Cardiac muscle cell (in vitro differentiated cells and primary cell): ENCODE measurements at places on chromosomes 12 and 14.

DNA sequence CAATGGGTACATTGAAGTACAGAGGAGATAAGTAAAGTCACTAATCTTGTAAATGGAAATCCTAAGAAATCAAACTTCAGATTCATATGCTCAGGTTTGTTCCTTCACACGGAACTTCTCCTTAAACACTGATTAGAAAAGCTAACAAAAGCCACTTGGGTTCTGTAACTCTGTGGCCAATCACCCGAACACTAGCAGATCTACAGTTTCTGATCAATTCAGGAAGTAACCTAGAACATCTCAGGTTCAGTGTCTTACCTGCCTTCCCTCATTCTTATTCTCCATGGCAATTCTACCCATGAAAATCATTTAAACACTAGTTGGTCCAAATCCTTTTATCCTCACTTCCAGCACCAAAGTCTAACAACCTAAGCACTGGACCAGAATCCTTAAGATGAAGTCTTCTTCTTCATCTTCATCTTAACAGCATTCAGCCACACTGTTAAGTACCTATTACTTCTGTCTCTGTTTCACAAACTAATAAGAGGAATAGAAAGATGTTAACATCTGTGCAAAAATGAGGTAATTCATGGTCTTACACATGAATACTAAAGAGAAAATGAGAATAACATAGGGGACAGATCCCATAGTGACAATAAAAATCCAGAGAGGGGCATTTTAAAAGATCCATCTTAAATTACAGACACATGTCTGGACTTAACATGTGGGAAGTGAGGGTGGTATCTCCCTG, 184.5 kb downstream of the SSPN start:
- DNase-seq: no peak

DNA sequence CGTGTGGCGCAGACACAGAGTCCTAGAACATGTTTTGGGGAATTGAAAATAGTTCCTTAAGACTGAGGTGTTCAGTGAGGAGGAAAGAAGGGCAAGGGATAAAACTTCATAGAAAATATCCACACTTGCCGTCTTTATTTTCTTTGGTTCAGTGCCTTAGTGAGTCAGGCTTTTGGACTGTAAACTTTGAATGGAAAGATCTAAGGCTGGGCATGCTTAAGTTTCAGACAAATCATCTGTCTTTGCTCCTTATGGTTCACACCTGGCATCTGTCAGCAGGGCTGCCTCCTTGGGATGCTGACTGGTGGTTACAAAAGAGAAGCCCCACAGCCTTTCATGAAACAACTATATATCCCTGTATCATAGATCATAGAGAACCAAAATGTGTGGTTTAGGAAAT, 136.3 kb upstream of the PRICKLE1 start:
- peak; percentile 72 for DNase-seq

DNA sequence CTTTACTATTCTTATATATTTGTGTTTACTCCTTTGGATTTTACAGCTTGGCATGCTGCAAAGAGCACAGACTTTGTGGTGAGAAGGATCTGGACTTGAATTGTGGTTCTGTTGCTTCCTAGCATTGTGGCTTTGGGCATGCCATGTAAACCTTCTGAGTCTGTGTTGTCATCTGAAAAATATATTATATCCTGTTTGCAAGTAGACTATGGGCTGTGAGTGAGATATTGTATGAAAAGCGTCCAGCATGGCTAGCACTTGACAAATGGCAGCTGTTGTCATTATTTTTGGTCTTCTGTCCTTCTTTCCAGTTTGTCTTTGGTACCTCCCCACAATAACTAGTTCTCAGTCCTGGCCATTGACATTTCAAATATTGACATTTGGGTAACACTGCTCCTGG, 61.8 kb upstream of the DACT1 start:
- no peak for DNase-seq

GRCh38 chr14:105123981-105124765, 44.4 kb downstream of the JAG2 start:
- no peak for DNase-seq

DNA sequence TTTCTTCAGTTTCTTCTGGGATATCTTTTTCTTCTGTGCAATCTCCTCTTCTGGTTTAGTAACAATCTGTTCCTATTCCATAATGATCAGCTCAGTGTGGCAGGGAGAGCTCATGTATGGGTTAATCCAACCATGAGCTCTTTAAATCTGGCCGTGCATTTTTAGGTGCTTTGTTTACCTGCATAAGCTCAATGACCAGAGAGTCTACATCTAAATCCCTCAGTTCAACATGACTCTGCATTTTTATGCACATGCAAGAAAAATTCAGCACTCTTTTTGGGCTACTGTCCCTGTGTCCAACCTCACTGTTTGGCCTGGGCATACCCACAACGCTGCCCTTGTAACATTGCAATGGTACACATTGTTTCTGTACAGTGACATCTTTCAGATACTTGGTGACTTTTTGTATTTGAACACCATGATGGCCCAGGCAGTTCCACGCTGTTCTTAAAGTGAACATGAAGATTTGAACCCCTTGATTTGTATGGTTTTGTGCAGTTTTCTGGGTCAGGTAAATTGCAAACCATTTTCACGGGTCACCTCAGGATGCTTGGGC, 243.3 kb upstream of the SRRM4 start:
- no peak for DNase-seq

DNA sequence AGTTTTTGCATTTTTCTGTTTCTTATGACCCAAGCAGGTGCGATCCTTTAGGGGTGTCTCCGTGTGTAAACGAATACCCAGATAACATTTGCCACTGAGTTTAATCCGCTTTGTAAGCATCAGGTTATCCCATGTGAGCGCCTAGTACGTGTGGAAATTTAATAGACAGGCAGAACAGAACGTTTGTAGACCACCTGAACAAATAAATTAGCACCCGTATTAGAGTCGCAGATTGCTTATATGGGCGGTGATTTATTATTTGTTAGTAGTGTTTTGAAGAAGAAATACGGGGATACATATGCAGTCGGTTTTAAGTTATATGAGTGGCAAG, 325 bp downstream of the C12orf60 start:
- DNase-seq: no peak

DNA sequence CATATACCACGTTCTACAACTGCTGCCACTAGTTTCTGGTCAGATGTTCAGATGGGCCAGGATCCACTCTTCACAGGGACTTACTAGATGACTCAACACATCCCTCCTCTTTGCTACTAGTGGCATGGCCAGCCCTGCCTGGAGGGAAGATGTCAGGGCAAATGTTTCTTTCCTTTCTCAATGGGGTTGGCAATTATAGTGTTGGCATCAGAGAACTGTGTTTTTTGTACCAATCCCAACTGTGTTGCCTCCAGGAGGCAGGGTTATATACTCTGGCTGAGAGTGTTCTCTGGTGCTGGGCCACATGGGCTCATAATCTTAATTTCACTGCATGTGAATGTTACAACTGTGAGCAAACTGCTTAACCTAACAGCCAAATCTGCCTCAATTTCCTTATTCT, 69.9 kb upstream of the AVPR1A start:
- no peak for DNase-seq

DNA sequence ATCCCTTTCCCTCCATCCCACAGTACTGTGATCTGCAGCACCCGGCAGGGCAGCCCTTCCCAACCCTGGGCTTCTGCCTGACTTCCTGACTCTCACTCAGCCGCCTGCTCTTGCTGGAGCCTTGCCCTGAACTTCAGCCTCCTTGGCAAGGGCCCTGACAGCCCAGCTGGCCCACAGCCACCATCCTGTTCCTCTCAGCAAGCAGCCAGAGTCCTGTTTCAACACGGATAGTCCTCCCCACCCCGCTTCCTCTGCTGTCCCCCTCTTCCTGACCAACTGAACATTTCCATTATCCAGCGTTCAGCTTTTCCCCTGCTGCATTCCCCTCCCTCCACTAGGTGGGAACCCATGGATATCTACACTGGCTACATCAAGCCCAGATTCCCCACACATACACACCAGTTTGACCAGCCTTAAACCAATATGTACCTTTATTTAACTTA, 74.0 kb upstream of the MDM1 start:
- DNase-seq: no peak

GRCh38 chr12:6326316-6327228, 15.3 kb downstream of the TNFRSF1A start:
- DNase-seq: peak; percentile 80

- DNase-seq: no peak
These were observed 22.1 kb downstream of the FGD6 start for GRCh38 chr12:95195122-95195521.

DNA sequence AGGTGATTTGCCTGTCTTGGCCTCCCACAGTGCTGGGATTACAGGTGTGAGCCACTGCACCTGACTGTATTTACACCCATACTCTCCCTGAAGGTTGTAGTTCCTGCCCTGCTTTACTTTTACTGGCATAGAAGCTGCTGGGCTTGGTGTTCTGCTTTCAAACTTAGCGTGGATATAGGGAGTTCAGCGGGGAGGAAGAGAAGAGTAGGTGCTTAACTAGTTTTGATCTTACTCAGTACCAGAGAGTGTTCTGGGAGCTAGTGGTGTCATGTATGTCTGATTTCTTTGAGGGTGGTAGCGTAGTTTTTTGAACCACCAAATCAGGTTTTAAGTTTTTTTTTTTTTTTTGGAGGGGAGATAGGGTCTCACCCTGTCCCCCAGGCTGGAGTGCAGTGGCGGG, 13.8 kb downstream of the RCOR1 start:
- DNase-seq: no peak

DNA sequence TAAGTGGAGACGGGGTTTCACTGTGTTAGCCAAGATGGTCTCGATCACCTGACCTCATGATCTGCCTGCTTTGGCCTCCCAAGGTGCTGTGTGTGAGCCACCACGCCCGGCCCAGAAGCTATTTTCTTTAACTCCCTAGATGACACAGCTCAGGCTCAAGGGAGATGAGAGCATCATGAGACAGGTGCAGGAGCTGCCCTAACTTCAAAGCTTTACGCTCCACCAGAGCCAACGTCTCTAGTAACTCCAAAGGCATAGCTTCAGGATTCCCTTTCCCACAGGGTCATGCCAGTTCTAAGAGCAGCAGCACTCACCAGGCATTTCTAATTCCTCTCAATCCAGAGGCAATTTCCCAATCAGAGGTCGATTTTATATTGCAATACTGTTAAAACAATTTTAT, 21.0 kb downstream of the NDUFA12 start:
- no peak for DNase-seq

- DNase-seq: no peak
These were observed 13.5 kb upstream of the TAS2R46 start for GRCh38 chr12:11075642-11076041.

- peak; percentile 54 for DNase-seq
These were observed 3.0 kb upstream of the FNTB start for GRCh38 chr14:64983439-64984310.

- DNase-seq: no peak
These were observed 143.7 kb downstream of the TTLL5 start for GRCh38 chr14:75804570-75805275.

- no peak for DNase-seq
These were observed 12.3 kb upstream of the GPRC5D start for GRCh38 chr12:12964255-12964654.

DNA sequence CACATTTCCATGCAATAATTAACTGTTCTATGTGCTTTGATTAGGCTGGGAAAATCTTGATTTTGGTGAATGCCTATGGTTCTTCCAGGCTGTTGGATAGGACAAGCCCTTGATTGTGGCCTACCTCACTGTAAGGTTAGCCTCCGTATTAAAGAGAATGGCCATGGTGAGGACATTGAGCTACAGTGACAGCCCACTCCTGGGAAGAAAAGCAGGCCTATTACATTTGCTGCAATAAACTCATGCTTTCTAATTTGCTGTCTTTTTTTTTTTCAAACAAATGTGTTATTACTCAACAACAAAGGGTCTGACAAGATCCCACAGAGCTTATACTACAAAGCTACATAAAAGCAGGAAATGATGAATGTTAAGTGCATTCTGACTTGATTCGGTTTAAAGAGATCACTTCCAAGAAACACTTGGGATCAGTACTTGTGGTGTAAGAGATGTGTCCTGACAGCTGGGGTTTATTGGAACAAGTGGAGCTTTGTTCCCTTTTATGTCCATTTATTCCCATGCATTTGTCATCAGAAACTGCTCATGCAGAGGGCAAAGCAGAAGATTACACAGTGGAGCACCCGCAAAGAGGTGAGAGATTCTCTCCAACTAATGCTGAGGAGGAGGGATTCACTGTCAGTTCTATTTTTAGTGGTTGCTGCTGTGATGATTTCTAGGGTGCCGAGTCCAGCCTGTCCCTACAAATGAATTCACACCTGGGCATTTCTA, 29.1 kb upstream of the KCNK10 start:
- peak; percentile 11 for DNase-seq

DNA sequence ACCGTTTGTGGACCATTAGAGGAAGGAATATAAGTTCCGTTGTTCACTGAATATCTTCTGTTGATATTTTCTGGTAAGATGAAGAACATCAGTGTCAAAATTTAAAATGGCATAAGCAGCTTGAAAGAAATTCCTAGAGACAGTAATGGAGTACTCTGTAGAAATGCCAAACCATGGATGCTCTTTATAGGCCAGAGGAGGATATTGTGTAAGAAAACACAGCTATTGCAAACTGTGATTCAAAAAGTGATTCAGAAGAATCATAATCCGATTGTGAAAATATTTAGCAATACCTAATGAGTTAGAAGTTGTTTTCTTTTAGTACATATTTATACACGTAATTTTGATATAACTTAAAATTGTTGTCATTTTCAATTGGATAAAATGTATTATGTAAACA, 102.8 kb downstream of the SLC16A7 start:
- peak; percentile 91 for DNase-seq

DNA sequence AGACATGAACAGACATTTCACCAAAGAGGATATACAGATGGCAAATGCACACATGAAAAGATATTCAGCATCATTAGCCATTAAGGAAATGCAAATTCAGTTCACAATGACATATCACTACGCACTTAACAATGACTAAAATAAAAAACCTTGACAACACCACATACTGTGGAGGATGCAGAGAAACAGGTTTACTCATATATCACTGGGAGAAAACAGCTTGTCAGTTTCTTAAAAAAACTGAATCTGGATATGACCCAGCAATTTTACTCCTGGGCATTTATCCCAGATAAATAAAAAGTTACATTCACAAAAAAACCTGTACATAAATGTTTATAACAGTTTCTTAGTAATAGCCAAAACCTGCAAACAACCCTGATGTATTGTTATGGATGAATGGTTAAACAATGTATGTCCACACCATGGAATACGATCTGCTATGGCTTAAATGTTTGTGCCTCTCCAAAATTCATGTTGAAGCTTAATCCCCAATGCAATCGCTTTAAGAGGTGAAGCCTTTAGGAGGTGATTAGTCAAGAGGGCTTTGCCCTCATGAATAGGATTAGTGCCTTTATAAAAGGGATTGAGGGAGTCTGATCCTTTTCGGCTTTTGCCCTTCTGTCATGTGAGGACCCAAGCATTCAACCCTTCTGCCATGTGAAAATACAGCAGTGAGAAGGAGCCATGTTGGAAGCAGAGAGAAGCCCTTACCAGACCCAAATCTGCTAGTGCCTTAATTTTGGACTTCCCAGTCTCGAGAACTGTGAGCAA, 36.0 kb upstream of the PPP4R3A start:
- DNase-seq: no peak

- peak; percentile 38 for DNase-seq
These were observed 92.0 kb downstream of the TTLL5 start for GRCh38 chr14:75752907-75753594.

DNA sequence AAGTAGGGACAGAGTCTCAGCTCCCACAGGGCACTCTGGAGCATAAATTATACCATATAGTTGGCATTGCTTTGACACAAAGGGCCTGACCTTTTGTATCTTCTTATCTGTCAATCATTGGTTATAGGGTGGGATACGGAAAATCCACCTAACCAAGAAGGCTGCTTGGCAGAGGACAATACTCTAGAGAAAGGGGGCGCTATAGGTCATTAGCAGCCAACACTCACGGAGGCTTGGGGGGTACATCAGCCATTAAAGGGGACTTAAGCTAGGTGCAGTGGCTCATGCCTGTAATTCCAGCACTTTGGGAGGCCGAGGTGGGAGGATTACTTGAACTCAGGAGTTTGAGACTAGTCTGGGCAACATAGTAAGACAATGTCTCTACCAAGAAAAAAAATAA, 22.9 kb downstream of the SPTSSA start:
- DNase-seq: no peak
